Renal cortex interstitium (tissue), 15 donors: ENCODE measurements at places on chromosomes 6 and 20.

DNA sequence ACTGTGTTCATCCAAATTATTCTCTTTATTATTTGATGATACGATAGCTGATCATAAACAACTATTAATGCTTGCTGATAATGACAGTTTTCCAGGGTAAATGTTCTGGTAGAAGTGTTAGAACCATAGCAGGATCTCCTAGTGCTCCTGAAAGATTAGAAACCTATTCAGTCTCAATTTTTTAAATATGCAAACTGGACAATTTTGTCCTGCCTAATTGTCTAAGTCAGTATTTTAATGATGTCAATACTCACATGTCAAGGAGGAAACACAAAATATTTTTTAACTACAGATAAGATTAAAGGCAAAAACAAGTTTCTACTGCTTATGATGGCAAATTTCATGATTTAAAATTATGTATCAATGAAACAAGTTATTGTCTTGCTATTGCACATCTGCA lies 233.9 kb downstream of the RFPL4B start:
- DNase-seq: no peak

- no peak for DNase-seq
These were observed 6.9 kb upstream of the DLL1 start for GRCh38 chr6:170297576-170298330.

DNA sequence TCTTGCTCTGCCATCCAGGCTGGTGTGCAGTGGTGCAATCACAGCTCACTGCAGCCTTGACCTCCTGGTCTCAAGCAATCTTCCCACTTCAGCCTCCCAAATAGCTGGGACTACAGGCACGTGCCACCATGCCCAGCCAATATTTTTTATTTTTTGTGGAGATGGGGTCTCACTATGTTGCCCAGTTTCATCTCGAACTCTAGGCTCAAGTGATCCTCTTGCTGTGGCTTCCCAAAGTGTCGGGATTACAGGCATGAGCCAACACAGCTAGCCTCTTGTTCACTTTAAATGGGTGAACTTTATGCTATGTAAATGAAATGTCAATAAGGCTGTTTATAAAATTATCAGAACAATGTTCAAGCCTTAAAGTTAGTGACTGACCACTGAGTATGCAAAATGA lies 37.1 kb downstream of the SAMD3 start:
- no peak for DNase-seq

DNA sequence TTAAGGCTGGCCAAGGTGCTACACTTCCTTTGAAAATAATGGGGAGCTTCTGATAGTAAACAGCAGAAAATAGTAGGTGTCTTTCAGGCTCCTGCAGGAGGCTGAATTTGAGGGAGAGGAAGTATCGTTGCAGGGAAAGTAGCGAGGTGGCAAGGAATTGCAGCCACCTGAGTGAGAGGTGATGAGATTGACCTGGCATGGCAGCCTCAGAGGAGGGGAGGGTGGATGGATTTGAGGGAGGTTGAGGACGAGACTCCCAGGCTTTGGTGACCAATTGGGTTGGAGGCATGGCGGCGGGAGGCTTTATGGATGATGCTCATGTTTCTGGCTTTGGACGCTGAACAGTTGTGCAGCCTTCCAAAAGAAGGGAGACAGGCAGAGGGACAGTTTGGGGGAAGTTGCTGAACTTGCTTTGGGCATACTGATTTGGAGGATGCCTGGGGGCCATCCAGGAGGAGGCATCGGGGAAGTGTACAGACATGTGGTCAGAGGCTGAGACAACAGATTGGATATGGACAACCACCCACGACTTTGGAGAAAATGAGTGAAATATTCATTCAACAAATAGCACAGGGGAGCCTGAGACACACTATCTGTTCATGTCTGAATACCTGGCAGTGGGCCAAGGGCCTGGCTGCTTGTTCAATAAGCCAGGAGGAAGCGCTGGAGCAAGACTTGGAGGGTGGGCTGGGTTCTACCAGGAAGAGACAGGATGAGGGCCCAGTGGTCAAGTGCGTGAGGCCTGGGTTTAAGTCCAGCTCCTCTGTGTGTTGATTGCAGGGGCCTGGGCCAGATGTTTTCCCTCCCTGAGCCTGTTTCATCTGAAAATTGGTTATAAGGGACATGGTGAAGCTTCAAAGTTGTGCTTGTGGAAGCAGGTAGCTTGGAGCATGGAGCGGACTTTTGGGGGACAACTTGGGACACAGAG lies 113.2 kb downstream of the CEBPB start:
- no peak for DNase-seq

GRCh38 chr20:11905460-11906179 lies 12.1 kb upstream of the BTBD3 start:
- DNase-seq: no peak

GRCh38 chr6:43476746-43477145 lies 624 bp upstream of the TJAP1 start:
- DNase-seq: no peak

DNA sequence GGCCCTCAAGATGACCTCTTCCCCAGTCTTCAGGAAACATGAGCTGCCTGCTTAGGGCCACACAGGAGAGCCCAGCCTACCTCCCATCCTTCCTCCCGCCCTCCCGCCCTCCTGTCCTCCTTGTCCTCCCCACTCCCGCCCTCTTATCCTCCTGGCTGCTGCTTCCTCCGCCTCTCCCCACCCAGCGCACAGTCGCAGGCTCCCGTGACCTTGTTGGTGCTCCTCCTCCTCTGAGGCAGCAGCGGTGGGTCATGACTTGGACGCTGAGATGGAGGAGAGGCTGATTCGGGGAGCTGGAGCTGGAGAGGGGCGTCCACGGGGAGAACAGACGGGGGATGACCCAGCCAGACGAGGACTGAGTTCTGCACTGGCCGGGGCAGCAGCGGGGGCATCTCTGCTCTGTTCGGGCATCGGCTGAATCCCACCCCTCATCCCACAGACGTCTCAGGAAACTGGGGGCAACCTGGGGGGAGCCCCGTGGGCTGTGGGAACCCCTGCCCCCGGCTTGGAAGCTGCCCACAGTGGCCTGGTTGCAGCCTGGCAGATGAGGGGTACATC lies 32.4 kb downstream of the CHRNA4 start:
- DNase-seq: no peak

- DNase-seq: no peak
These were observed 28.6 kb upstream of the CDKN1A start for GRCh38 chr6:36649701-36650484.

- DNase-seq: no peak
These were observed 74.9 kb downstream of the FOXO3 start for GRCh38 chr6:108635505-108636226.
